Right renal pelvis (tissue), 4 donors: ENCODE measurements at places on chromosomes 4 and X.

DNA sequence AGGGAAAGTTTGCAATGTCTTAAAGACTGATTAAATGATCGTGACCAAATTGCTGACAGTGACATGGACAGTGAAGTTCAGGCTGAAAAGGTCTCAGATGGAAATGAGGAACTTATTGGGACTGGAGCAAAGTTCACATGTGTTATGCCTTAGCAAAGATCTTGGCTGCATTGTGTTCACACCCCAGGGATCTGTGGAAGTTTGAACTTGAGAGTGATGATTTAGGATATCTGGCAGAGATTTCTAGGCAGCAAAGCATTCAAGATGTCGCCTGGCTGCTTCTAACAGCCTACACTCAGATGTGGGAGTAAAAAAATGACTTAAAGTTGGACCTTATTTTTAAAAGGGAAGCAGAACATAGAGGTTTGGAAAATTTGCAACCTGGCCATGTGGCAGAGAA, 21.4 kb downstream of the SCARB2 start:
- DNase-seq: no peak

- DNase-seq: no peak
Measured at GRCh38 chrX:20884565-20884964, 489.7 kb upstream of the CNKSR2 start.

DNA sequence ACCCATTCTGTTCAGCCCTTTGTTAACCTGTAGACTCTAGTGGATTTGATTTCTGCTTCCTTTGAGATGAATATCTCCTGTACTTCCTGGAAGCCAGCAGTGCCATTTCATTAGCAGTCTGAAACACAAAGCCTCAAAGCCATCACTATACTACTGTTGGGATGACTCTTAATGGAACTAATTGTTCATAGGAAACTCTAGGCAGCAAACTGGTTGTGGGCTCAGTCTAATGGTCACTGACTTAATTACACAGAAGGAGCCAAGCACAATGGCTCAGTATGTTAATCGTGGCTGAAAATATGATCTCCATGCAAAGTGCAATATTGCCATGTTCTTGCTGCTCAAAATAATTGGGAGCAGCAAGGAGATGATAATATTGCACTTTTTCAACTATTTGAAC, 262.3 kb downstream of the ARHGAP24 start:
- DNase-seq: no peak

- DNase-seq: no peak
Measured at GRCh38 chr4:108950158-108950915, 187.5 kb upstream of the ETNPPL start.

GRCh38 chr4:139971111-139971510, 182.9 kb downstream of the MAML3 start:
- DNase-seq: no peak

GRCh38 chrX:40313269-40313668, 215.5 kb upstream of the BCOR start:
- DNase-seq: no peak

DNA sequence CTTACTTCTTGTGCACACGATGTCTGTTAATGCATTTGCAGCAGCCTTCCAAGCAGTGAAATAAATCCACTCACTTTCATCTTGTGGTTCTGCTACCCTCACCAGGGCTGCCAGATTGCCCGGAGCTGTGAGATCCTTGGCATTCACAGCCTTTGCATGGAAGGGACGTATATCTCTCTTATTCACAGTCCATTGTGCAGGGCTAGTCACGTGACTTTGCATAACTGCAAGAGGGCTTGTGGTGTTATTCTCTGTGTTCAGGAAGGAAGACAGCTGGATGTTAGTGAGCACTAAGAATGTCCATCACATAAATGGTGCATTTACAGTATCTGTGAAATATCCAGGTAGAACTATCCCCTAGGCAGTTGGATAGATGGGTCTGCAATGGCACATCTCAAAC, 96.5 kb upstream of the BEND4 start:
- DNase-seq: no peak

- no peak for DNase-seq
Measured at GRCh38 chrX:115134382-115134781, 54.8 kb upstream of the RBMXL3 start.

DNA sequence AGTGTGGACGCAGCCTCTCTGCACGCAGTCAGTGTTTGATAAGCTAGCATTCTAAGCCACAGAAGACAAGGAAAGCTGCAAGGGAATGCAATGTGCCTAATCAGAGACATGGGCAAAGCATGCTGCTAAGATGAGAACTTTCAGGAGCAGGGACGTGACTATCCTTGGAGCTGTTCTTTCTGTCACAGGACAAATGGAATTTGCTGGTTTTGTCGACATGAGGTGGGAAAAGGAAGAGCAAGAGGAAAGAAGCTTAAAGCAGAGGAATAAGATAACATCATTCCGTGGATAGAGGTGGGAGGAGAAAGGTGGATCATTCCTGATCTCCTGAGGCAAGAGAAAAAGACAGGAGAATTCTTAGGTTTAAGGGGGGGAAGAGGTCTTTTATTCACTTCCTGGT, 33.7 kb downstream of the RBM47 start:
- no peak for DNase-seq
